ENCODE measurements at places on chromosomes 16 and 17. TPM values are rescaled to one million over a fixed set of nuclear protein-coding genes. Genes with fewer than 3 reads are reported as not detected.

Gene SNX20
- 1.2 TPM for polyA plus RNA-seq

Gene TAT
- not detected for polyA plus RNA-seq

Gene CDK5R1
- polyA plus RNA-seq: not detected

Gene FOXL1
- polyA plus RNA-seq: 10.9 TPM

Gene FBRS
- 31.3 TPM for polyA plus RNA-seq

Gene IRX6
- 0.50 TPM for polyA plus RNA-seq

DNA sequence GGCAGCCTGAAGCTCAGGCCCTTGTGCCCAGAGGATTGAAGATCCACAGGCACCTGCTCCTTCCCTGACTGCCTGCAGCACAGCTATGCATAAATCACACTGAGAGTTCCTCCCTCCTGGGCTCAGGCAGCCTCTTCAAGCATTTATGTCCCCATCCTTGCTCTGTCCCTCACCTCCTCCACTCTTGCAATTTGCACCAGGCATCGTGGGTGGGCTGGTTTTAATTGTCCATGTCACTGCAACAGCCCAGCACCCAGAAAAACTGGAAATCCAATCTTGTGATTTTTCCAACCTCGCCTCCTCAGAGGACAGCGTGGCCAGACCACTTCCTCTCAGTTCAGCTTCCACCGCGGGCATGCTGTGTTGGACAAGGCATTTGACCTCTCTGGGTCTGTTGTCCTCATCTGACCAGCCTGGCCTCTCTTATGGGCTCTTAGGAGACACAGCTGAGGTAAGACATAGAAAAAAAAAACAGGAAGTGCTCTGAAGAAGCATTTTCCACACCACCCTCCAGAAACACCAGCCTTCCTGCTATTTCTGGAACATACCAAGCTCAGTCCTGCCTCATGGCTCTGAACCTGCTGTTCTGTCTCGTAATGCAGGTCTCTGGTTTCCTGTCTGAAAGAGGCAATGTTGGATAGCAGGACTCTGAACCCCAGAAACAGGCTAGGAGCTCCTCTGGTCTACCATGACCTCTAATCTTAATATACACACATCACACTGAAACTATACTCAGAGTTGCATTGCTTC is 8.3 kb downstream of the TMEM114 start:
- no peak for DNase-seq

DNA sequence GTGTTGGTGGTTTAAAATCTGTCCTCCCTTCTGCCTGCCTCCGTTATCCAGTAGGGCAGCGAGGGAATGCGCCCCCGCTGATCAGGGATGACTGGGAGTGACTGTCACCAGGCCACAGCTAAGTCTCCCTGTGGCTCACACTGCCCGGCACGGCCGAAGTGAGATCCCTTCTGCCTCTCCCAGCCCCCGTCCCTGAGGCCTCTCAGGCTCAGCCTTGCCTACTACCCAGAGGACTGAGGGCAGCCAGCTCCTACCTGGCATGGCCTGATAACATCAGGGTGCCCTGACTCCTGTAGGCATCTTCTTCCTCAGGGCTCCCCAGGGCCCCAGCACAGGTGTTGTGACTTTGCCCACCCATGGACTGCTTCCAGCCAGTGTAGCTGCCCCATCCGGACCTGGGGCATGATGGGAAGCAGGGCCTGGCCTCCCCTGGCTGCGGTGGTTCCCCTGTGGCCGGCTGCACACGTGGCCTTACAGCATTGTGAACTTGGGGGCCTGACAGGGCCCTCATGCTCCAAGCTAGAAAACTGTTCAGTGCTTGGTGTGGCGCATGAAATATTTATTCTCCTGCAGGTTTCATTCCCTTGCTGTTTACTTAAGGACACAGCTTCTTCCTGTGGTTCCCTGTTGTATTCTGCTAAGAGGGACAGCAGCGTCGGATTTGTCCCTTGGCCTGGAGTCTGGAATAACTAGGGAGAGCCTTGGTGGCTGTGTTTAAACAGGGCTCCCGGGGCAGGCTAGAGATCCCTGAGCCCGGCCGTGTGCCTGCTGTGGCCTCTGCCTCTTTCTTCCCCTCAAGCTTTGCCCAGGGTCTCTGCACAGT is 30.0 kb downstream of the GINS2 start:
- no peak for DNase-seq

DNA sequence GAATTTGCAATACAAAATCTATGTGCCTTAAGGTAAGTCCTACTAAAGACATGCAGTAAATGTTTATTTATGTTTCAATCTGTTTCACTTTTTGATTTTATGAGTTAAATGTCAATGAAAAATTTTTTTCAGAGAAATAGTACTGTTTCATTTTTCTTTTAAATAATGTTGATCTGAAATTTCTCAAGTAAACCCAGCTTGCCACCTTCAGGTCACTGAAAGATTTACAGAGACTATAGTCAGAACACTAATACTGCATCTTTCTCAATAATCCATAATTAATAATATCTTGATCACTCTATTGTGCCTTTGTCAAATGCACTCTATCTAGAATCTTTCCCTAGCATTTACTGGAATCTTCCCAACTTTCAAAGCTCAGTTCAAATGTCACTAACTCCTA is 6.5 kb upstream of the DHX40 start:
- no peak for DNase-seq

GRCh38 chr17:70699408-70699807 is 530.1 kb downstream of the KCNJ2 start:
- no peak for DNase-seq

DNA sequence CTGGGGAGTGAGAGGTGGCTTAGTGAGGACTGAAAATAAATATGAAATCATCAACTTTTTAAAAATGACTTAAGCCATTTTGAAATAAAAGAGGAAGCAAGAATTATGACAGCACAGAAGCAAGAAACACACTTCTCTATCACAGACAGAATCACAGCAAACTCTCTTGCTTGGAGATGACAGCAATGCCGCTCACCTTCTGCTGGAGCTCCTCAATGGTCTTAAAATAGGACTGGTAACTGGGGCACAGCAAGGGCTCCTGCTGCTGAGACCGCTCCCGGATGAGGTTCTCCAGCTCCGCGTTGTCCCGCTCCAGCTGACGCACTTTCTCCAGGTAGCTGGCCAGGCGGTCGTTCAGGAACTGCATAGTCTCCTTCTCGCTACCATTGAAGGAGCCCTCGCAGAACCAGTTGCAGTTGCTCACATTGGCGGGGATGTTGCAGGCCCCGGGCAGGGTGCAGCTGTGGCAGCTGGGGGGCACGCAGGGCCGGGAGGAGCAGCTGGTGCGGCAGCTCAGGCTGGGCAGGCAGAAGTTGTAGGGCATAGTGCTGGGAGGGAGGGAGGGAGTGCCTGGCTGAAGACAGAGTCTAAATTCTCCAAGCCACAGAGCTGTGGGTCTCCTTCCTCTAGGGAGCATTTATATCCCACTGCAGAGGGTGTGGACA is at the start of gene KRT31:
Gene KRT31, minus strand, starts transcription at position 613 of the 665 bp plus-strand sequence. Its CDS starts 69 bp downstream, at position 544.
- no peak for DNase-seq

DNA sequence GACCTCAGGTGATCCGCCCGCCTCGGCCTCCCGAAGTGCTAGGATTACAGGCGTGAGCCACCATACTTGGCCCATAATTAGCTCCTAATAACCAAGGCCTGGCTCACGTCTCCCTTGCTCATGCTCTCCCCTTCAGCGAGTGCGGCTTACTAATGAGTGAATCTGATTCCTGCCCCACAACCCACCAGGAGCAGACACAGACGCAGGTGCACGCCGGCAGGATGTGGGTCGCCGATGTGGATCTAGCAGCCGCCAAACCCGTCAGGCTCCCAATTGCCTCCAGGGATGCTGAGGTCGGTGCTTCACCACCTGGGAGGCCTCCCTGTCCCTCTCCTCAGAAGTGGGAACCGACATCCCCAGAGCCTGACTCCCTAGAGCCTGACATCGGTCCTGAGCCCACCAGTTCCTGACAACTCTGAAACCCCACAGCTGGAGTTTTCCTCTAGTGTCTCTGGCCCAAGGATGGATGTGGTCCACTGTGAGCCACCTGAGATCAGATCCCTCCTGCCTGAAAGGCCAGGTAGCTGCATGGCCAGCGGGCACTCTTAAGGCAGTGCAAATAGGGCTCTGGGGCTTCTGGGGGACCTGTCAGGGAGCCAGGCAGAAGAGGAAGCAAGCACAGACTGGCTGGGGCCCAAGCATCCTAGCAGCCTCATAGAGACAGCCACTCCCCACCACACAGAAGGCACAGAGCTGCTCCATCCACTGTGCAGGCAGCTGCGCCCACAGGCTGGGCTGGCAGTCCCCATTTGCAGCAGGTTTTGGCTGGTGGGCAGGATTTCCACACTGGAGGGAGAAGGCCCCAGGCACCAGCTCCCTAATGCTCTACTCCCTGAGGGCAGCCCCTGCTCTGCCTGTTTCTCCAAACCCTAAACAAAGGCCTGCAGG is 10.8 kb downstream of the EXOC7 start:
- no peak for DNase-seq

DNA sequence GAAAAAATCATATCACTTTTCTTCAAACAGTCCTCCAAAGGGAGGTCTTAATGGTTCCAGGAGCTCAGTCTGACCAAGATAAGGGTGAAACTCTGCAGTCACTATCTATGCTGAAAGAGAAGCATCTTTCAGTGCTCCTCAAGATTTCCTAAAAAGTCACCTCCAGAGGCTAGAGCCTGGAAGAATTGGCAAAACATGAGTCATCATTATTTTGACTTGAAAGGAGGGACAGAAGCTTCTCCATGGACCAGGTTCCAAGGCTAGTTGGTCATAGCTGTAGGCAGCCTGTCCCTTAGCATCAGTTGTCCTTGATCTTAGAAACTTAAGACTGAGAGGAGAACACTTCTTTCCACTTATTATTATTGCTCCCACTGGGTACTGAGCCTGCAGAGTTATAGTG is 219.0 kb upstream of the ASIC2 start:
- DNase-seq: no peak

All from muscle of arm (tissue), 14 donors.